Stimulated activated CD8-positive, alpha-beta memory T cell treated with anti-CD3 and anti-CD28 coated beads, Interleukin-4, amount 100 ng/mL, for 24 hours (primary cell): ENCODE measurements at places on chromosomes 3 and 15.

- DNase-seq = no peak
These were observed 89.0 kb upstream of the STRIT1 start for GRCh38 chr3:155382396-155383042.

GRCh38 chr3:96330795-96331194 lies 483.6 kb upstream of the EPHA6 start:
- DNase-seq = no peak

- no peak for DNase-seq
These were observed 5.4 kb downstream of the TGFBR2 start for GRCh38 chr3:30611613-30612436.

GRCh38 chr3:196677353-196677752 lies 34.7 kb downstream of the CEP19 start:
- no peak for DNase-seq

- DNase-seq = no peak
These were observed 227.7 kb upstream of the TOPAZ1 start for GRCh38 chr3:44013967-44014366.

- no peak for DNase-seq
These were observed 40.8 kb upstream of the PRR23E start for GRCh38 chr3:127151992-127152650.

DNA sequence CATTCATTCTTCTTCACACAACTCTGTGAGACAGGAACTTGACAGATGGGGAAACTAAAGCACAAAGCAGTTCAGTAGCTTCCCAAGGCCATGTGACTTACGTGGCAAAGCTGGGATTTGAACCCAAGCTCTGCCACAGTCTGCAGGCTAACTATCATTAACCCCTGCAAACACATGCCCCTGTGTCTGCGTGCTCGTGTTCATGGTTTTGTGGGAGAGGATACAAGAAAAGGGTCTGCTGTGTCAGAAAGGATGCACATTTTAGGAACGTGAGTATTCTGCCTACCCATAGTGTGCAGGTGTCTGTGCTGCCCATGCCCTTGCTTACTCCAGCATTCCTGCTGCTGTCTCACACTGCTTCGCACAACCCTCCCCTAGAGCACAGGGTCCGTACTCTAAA lies 137.0 kb downstream of the CHDH start:
- no peak for DNase-seq

DNA sequence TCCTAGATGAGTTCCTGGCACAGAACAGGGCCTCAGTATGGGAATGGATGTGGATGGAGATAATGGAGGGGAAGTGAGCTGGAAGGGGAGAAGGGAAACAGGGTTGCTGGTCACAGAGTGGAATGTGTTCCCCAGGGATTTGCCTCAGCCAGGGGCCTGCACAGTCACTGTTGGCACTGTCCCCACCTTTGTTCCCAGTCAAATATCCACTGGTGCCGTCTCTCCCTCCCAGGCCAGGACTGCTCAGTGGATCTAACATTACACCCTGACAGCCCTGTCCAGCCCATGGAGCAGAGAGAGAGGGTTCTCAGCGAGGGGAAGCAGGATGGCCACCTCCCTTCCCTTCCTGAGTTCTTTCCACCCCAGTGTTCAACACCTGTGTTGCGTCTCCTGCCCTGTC lies 1.5 kb upstream of the PPP1R2 start:
- no peak for DNase-seq

- DNase-seq = no peak
These were observed 262.1 kb downstream of the IGSF11 start for GRCh38 chr3:118772547-118773011.

- no peak for DNase-seq
These were observed 587 bp upstream of the TNK2 start for GRCh38 chr3:195908694-195909581.

DNA sequence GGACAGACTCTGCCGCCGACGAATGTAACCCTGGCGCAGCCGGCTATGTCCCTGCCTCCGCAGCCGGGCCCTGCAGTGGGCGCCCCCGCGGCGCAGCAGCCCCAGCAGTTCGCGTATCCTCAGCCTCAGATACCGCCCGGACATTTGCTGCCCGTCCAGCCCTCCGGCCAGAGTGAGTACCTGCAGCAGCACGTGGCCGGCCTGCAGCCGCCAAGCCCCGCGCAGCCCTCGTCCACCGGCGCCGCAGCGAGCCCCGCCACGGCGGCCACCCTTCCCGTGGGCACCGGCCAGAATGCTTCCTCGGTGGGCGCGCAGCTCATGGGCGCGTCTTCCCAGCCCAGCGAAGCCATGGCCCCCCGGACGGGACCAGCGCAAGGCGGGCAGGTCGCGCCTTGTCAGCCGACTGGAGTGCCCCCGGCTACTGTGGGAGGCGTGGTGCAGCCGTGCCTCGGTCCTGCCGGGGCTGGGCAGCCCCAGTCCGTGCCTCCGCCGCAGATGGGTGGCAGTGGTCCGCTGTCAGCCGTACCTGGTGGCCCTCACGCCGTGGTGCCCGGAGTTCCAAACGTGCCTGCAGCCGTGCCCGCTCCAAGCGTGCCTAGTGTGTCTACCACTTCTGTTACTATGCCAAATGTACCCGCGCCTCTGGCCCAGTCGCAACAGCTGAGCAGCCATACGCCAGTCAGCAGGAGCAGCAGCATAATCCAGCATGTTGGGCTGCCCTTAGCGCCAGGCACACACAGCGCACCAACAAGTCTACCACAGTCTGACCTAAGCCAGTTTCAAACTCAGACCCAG lies 2.4 kb downstream of the TSC22D2 start:
- peak; percentile 12 for DNase-seq
